ENCODE measurements at places on chromosomes 4 and X. TPM values are rescaled to one million over a fixed set of nuclear protein-coding genes. Genes with fewer than 3 reads are reported as not detected.

RHOXF2B gene
- total RNA-seq: not detected

ARSJ gene
- 0.64 TPM for total RNA-seq

FANCB gene
- total RNA-seq: 14.2 TPM

EPGN gene
- total RNA-seq: 0.27 TPM

DNA sequence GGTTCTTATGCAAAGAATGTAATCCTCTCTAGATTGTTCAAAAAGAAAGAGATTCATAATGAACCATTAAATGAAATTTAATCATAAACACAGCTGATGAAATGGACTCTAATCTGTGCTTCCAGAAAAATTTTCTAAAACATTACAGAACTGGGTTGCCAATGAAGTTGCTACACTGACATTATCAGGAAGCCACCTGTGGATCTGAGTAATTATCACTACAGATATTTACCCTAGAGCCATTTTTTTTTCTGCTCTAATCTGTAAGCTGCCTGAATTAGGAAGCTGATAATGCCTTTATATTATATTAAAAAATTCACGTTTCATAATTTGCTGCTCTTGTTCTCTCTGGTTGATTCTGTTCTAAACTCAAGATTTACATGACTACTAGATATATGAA is 380.1 kb downstream of the GRIA2 start:
- DNase-seq: no peak

GRCh38 chr4:171710743-171711142 is 102.5 kb upstream of the GALNTL6 start:
- no peak for DNase-seq

- DNase-seq: no peak
These were observed 1.3 kb downstream of the SFRP2 start for GRCh38 chr4:153787575-153787974.

DNA sequence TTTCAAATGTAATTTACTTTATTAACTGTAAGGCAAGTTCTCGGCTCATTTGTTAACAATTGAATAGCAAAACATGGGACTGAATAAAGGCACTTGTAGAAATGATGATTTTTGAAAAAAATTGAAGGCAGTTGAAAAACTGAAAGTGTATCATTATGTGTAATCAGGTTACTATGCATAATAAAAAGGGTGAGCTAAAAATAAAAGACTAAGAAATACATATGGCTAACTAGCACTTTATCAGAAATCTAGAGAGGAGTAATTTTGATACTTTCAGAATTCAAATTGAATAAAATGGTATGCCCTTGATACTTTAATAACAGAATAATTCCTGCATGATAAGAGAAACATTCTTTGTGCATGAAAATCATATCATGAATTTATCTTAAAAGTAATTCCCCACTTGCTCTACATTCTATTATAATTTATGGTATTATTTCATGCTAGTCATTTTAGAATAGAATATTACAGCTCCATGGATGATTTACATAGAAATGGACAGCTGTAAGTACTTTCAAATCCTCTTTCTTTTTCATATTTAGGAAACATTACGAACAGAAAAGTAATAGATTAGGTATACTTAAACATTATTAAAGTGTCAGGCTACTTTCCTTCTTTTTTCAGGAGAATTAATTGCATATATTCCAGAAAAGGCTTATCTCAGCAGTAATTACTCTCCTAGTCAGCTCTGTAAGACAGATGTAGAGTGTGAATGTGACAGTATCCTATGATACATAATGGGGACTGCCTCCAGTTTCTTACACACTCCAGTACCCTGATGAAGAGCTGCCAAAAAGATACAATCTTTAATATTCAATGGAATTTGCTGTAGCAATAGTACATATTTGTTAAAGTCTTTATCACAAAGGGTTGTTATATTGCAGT is 697.3 kb downstream of the CCSER1 start:
- no peak for DNase-seq

- no peak for DNase-seq
These were observed 1027.2 kb downstream of the FAT4 start for GRCh38 chr4:126341927-126342326.

DNA sequence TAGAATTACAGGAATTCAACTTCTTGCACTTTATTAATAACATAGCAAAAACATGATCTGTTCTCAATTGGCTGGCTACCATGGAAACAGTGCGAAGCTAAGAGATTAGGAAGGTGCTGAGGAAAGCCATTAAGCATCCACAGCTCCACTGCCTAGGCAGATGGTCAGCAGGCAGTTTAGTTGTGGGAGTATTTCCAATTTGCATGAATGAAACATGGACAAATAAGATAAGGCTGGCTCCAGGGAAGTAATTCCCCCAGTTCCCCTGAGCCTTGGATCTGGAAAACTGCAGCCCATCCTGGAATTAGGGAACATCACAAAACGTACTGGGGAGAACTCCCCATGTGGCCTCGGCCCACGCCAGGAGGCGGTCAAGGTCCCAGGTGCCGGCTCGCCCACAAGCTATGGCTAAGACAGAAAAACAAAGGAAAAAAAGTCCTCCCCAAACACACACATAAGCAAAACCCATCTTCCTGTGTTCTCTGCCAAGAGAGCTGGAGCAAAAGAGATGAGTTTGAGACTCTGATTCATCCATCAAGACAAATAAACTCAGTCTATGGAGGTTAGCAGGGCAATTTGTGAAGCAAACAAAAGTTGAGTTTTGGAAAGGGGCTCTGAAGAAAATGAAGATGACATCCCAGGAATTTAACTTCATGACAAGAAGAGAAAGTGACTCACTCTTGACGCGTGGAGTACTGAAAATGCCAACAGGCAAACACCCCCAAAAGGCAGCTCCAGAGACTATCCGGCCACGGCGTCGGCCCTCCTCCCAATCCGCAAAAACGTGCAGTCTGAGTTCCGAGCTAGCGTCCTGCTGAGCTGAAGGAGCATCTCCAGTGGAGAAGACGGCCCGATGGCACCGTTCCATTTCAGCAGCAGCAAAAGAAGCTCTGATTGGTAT is 45.1 kb downstream of the IGFBP7 start:
- no peak for DNase-seq

Measured in cerebellum (tissue), 4 donors.